Activated CD4-positive, alpha-beta T cell treated with anti-CD3 and anti-CD28 coated beads, Interleukin-10, Interleukin-2, amounts not matched to agents 100 ng/mL and 50 ng/mL, durations not matched to agents 16 hours and 8 hours (primary cell): ENCODE measurements at places on chromosomes 5 and 9.

GRCh38 chr9:76395381-76395780 is 1.2 kb upstream of the RFK start:
- no peak for DNase-seq

GRCh38 chr9:85055506-85056202 is 386.1 kb downstream of the NTRK2 start:
- no peak for DNase-seq

- DNase-seq, result no peak
Measured at GRCh38 chr5:175897285-175897684, 25.9 kb downstream of the CPLX2 start.

GRCh38 chr5:36209664-36210063 is 32.1 kb downstream of the NADK2 start:
- no peak for DNase-seq

DNA sequence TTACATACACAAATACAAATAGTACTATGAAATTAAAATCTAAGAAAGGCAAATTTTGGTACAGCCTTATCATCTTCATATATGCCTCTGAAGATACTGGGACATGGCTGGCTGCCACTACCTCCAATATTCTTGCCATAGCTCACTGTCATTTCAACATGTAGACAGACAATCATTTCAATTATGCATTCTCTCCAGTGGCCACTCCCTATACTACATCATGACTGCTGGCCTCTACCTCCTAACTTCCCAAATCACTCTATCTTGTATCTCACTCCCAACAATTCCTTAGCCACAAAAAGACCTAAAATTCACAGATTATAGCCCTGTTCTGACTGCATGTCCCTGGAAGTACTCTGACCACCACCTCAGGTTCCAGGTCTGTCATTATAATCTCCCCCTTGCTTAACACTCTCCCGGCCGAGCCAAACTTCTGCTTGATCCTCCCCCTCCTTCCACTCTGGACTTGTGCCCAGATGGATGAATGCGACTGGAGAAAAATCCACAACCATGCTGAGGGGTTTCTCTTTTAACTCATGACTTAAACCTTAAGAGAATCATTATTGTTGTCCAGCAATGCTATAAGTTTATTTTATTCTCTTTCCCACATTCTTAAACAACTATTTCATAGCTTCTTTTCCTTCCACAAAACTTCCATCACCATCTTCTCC is 225.3 kb upstream of the TLE4 start:
- no peak for DNase-seq

DNA sequence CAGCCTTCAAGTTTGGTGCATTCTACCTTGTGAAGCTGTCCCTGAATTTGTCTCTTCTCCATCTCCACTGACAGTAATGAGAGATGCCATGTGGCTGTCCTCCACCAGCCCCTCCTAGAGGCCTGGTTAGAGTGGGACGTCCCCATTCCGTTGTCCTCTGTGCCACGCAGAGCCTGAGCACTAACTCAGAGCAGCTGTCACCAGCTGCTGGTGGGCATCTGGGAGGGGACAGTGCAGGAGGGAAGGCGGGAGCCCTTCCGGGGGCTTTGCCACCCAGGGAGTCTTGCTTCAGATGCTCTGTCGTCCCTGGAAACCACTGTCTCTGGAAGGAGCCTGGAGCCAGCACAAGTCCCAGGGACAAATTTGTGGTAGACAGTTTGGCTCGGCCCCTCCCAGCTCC is 78.6 kb downstream of the PDZD2 start:
- no peak for DNase-seq

GRCh38 chr5:160192424-160192823 is 36.9 kb upstream of the FABP6 start:
- no peak for DNase-seq

DNA sequence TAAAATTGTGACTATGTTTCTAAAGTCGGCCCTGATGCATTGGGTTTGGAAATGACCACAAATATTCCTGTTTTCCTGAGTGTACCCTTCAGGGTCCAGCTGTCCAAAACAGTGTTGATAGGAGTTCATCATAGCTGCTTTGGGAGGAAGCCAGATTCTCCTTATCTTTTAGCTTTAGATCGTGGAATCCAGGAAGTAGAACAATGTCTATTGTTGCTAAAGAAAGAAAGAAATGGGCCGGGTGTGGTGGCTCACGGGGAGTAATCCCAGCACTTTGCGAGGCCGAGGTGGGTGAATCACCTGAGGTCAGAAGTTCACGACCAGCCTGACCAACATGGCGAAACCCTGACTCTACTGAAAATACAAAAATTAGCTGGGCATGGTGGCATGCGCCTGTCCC is 9.5 kb downstream of the CAVIN4 start:
- DNase-seq, result no peak

DNA sequence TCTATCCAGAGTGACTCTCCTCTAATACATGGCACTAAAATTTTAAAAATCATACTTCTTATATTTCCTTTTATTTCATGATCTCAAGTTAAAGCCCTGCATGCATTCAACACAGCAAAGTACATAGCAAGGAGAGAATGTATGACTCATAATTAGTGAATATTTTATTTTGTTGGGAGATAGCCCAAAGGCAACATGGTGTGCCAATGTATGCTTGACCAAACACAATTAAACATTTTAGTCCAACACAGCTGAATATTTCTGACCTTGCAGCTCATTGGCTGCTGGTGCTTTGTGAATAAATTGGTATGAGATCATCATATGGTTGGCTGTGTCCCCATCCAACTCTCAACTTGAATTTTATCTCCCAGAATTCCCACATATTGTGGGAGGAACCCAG is 103.5 kb downstream of the NPR3 start:
- no peak for DNase-seq

- no peak for DNase-seq
Measured at GRCh38 chr5:109650493-109650892, 39.2 kb upstream of the MAN2A1 start.

GRCh38 chr5:160269017-160269416 is 39.7 kb downstream of the FABP6 start:
- DNase-seq, result no peak

GRCh38 chr5:175701797-175702196 is 43.9 kb downstream of the HRH2 start:
- no peak for DNase-seq

DNA sequence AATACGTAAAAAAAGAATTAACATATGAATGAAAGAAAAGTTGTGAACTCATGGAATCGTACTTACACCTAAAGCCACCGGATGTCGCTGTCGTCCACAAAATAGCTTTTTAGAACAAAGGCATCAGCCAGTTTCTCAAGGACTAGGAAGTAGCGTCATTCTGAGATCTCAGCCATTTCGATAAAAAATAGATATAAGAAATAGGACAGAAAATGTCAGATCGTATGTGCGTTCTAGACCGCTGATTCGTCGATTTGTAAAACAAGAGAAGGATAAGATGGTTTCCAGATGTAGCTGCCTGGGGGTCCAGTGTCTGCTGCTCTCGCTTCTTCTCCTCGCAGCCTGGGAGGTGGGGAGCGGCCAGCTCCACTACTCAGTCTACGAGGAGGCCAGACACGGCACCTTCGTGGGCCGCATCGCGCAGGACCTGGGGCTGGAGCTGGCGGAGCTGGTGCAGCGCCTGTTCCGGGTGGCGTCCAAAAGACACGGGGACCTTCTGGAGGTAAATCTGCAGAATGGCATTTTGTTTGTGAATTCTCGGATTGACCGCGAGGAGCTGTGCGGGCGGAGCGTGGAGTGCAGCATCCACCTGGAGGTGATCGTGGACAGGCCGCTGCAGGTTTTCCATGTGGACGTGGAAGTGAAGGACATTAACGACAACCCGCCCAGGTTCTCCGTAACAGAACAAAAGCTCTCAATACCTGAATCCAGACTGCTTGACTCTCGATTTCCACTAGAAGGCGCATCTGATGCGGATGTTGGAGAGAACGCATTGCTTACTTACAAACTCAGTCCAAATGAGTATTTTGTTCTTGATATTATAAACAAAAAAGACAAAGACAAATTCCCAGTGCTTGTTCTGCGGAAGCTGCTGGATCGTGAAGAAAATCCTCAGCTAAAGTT is at the start of gene PCDHA10:
Gene PCDHA10, plus strand, starts transcription at position 126 of the 903 bp plus-strand sequence. Its CDS starts 152 bp downstream, at position 278.
- DNase-seq, result no peak

- DNase-seq, result no peak
Measured at GRCh38 chr5:23235246-23235645, 272.2 kb upstream of the PRDM9 start.

- DNase-seq, result no peak
Measured at GRCh38 chr9:115046199-115046598, 71.8 kb downstream of the TNC start.

DNA sequence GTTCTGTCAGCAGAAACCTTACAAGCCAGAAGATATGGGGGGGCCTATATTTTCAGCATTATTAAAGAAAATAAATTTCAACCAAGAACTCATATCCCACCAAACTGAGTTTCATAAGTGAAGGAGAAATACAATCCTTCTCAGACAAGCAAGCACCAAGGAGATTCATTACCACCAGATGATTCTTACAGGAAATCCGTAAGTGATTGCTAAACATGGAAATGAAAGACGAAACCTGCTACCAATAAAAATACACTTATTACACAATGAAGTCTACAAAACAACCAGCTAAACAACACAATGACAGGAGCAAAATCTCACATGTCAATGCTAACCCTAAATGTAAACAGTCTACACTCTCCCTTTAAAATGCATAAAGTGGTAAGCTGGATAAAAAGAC is 17.8 kb upstream of the C9orf72 start:
- no peak for DNase-seq

- DNase-seq, result peak; percentile 38
Measured at GRCh38 chr9:100352201-100352726, 478 bp downstream of the TEX10 start.

DNA sequence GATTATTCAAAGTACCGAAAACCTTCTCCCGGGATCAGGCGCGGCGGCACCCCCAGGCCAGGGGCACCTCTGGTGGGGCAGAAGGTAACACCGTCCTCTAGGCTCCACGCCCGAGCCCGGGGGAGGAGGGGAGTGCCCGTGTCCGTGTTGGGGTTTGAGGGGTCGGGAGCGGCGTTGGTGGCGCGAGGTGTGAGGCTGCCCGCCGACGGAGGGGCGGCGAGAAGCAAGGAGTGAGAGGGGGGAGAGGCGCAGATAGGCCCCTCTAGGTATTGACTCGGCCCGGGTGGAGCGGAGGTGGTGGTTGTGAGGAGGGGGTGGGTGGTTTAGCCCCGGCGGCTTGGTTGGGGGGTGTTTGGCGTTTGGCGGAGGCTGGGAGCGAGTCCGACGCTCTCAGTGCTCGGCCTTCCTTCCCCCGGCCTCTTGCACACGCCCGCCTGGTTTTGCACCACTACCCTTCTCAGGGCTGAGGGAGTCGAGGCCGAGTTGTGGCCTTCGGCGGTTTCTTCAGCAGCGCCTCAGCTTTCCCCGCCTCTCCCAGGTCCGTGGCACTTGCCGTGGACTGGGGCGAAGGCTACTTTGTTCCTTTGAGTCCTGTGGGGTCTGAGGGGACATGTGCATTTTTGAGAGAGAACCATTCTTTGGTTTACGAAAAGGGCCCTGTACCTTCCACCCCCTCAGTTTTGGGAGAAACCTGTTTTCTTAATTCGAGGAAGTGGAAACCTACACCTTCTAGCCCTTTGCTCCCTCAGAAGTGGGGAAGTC is 450 bp downstream of the GPBP1 start:
- peak; percentile 41 for DNase-seq

DNA sequence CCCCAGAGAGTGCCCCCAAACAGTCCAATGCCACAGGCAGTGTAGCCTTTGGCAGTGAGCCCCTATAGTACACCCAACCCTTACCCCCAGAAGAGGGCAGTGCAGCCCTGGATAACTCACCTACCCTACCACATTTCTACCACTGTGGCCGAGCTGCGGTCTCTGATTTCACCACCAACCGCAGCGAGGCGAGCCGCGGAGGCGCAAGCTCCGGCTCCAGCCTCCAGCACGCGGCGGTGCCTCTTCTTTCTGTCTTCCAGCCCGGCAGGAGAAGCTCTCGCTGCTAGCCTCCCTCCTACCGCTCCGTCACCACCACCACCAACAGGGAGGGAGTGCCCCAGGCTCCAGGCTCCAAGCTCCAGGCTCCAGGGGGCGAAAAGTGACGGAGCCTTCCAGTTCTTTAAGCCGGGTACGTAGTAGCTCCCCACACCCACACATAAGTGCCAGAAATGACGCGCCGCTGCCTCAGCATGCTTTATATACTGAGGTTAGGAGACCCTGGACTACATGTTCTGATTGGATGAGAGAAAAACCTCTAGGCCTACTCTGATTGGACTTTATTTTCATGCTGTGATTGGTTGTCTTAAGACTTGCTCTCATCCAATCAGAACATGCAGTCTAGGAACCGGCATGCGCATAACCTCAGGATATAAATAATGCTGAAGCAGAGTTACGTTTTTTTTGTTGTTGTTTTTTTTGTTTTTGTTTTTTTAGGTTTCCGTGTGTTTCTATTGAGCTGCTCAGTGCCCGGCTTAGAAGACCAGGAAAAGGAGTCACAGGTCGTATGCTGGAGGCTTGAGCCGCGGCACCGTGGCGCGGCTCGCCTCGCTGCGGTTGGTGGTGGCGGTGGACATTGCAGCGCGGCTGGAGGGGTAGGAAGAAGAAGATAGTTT is at the start of gene PCAT7:
Gene PCAT7, plus strand, starts transcription at position 645 of the 893 bp plus-strand sequence.
- DNase-seq, result peak; percentile 71

DNA sequence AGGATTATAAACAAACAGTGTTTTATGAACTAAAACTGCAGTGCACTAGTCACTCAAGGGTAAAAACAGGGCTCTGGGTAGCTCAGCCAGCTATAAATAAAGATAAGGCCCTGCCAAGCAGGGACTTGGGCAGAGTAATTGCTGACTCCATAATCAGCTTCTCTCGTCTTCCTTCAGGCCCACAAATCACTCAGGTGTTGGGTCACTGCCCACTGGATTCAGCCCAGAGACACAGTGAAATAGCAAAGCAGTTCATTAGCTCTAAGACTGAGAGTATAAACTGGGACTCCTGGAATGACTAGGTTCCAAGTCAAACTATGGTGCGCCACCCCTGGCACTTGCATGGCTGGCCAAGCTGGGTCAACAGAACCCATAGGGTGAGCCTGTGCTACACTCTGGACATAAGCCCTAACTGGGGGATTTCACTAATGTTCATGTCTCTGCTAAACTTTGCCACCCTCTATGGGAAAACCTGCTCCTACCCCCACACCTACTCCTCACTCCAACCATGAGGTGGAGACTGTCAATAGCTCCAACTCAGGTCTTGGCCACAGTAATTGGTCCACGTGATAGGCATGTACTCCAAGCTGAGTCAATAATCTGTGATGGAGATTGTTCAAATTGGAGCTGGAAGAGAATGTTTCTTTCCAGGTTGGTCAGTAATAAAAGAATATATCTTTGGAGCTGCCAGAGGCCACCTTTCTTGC is 158.5 kb downstream of the SLIT3 start:
- no peak for DNase-seq

DNA sequence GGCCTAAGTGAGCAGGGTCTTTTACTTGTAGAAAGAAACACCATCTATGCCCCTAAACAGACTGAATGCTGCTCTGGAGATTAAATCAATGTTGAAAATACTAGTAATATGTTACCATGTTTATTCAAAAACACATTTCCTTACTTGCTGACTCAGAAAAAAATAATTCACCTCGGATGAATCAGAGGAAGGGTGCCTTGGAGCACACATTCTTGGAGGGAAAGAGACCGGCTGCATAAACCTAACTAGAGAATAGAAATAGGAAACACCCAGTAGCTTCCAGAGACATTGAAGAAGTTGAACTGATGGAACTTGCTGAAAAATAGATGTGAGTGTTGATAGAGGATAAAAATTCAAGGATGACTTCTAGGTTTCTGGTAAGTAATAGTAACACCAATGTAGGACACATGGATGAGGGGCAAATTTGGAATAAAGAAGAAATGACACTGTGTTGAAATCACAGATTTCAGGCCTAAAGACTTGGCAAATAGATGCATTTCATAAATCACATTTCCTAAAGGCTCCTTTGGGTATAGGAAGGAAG is 76.9 kb upstream of the MINAR2 start:
- no peak for DNase-seq

GRCh38 chr9:125986966-125987365 is 239.8 kb downstream of the PBX3 start:
- DNase-seq, result no peak

GRCh38 chr5:132814503-132815294 is 1.6 kb downstream of the SOWAHA start:
- no peak for DNase-seq
